ENCODE measurements at places on chromosomes 6 and 20.

- no peak for DNase-seq
Observed at GRCh38 chr6:34657037-34657306, 39.6 kb downstream of the ILRUN start.

- DNase-seq = no peak
Observed at GRCh38 chr6:166770216-166771116, 143.4 kb upstream of the RPS6KA2 start.

DNA sequence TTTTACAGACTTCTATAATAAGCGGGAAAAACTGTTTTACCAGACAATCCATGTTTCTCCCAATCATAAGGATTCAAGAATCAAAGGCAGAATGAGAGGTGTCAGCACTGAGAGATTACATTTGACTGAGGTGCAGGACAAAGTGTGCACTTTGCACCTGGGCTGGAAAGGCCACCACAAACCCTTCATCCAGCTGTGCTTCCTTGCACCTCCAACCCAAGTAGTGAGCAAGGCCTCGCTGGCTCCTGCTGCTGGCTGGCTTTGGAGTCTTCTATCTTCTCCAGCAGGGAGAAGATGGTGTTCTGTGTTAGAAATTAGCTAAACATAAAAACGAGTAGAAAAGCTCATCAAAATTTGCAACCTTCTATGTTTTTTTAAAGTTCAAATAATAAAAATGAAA lies 77.7 kb downstream of the CHD6 start:
- DNase-seq = no peak

DNA sequence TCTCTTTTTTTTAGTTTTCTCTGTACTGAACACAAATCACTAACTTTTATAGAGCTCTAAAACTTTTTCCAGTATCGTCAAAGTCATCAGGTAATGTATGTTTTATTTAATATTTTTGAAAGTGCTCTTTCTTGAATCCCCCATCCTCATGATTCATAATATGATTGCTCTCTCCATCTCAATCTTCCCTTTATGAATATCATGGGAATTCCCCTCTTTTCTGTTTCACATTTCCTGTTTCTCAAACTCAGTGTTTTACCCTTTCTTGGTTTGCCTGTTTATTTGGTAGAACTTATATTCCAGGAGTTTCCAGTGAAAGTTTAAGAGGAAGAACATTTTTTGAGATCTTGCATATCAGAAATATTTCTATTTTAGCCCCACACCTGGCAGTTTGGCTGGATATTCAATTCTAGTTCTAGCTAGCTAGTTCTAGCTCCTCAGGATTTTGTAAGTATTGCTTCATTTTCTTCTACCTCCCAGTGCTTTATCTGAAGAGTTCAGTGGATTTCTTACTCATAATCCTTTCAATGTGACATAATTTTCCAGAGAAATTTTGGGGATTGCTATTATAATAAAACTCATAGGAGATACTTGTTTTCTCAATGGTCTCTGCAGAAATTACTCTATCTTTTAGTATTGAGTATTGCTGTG lies 6.1 kb upstream of the C6orf58 start:
- DNase-seq = no peak

GRCh38 chr6:45478240-45478639 lies 100.5 kb upstream of the SUPT3H start:
- DNase-seq = no peak

GRCh38 chr6:131519670-131520436 lies 53.2 kb upstream of the ARG1 start:
- DNase-seq = no peak

- no peak for DNase-seq
Observed at GRCh38 chr20:60527656-60528055, 569.4 kb downstream of the CDH26 start.

GRCh38 chr6:111849298-111849697 lies 24.0 kb downstream of the FYN start:
- no peak for DNase-seq

DNA sequence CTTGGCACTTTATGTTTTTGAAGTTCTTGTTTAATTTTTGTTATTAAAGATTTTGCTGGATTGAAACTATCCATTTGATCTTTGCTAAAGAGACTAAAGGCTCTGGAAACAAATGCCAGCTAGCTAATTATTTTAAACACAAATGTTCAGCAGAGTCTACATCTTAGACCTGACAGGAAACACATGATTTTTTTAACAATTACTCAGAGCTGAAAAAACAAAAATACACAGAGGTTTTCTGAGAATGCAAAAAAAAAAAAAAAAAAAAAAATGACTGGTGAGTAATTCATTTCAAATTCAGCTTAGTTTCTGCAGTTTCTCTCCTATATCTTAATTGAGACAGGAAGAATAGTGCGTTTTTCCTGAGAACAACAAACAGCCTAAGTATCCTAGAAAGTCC lies 448.0 kb downstream of the TENT5A start:
- no peak for DNase-seq

DNA sequence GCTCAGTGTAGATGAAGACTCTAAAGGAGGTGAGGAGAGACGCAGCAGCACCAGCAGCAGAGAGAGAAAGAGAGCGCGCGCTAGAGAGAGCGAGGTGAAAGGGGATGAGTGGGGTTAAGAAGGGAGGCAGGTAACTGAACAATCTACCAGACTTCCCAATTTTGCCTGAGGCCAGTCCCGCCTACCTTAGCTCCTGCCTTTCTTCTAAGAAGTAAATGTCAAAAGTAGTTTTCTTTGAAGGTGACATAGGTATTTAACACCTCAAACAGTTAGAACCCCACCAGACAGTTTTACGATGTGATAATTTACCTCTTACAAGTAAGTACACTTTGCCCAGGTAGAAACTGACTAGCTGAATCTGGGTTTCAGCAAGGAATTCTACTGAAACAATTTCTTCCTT lies 132.0 kb upstream of the EEF1E1 start:
- no peak for DNase-seq

DNA sequence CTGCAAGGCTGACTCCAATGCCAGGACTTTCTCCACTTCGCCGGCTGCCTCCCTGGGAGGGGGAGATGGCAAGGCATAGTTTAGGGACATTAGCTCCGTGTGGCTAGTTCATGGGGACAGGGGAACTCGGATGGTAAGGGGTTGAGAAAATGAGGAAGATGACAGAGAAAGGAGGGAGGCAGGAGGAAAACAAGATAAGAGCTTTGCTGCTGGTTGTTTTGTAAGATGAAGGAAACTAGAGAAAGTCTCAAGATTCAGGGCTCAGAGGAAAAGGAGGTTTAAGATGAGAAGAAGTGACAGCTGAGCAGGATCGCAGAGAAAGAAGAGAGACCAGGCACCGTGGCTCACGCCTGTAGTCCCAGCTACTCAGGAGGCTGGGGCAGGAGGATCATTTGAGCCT lies 180.9 kb upstream of the RREB1 start:
- DNase-seq = no peak

- DNase-seq = no peak
Observed at GRCh38 chr6:133613211-133613610, 275.7 kb upstream of the TCF21 start.

DNA sequence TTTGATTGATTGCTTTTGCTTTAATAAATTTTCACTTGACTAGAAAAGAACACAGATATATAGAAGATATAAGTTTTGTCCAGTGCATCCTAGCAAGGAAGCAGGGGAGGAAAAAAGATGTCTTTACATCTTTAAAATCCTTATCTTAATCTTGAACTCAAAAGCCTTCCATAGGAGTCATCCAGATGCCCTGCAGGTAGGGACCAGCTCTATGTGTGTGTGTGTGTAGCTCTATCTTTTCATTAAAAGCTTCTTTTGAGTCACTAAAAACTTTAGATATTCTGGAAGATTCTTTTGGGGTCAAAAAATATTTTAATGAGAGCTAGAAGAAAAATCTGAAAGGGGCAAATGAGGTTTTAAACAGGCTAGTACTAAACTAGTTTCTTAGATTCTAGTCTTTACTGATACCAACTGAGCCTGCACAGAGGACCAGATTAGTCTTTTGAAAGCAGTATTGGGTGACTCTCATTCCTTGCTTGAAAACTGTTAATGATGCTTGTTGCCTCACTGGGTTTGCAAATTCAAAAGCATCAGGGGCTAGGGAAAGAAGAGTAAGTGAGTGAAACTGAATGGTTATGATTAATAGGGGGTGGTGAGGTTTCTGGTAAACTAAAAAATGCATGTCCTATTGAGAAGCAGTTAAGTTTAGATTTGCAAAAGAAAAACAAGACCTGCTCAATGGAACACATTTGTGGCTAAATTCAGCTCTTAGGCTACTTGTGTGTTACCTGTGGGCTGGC lies 40.6 kb upstream of the JAG1 start:
- no peak for DNase-seq

DNA sequence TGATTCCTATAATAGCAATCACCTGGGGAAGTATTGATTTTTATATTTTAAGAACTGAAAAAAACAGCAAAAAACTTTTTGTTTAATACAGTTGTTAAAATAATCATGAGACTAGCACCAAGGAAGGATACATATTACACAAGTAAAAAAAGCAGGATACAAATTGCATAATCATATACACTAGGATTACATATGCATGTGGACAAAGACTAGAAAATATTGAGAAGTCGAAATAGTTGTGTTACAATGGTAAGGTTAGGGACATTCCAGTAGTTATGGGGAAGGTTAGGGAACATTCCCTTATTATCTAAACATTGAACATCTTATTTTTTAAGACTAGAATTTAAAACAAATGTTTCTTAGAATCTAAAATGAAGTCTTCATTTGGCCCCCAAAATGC lies 9.5 kb downstream of the NUS1 start:
- DNase-seq = no peak

- no peak for DNase-seq
Observed at GRCh38 chr20:23132293-23132929, 46.3 kb upstream of the CD93 start.

DNA sequence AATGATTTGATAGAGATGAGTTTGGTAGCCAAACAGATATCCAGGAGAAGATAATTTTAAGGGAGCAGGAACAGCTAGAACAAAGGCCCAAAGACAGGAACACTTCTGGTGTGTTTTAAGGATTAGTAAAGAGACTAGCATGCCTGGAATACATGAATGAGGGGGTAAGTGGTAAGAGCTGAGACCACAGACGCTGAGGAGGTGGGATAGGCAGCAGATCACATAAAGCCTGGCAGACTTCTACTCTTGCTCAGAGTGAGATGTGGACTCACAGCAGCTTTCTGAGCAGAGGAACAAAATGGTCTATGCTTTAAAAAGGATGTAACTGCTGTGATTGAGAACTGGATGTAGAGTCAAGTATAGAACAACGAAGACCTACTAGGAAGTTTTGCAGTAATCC lies 100.1 kb downstream of the EPHA7 start:
- DNase-seq = no peak

DNA sequence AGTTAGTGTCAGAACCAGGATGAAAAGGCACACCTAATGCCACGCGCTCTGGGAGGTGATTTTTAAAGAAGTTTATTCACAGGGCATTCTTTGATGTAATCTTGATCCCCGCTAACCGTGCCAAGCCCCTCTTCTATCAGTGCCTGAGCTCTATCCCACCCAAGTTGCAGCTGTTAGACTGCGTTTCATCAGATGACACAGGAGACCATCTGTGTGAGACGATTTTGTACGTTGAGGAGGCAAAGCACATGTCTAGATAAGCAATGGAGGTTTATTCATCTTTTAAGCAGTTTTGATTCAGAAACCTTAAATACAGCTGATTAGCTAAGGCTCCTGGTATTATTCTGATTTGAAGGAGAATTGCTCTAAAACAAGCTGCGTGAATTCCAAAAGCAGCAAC lies 18.6 kb downstream of the RNASET2 start:
- no peak for DNase-seq

DNA sequence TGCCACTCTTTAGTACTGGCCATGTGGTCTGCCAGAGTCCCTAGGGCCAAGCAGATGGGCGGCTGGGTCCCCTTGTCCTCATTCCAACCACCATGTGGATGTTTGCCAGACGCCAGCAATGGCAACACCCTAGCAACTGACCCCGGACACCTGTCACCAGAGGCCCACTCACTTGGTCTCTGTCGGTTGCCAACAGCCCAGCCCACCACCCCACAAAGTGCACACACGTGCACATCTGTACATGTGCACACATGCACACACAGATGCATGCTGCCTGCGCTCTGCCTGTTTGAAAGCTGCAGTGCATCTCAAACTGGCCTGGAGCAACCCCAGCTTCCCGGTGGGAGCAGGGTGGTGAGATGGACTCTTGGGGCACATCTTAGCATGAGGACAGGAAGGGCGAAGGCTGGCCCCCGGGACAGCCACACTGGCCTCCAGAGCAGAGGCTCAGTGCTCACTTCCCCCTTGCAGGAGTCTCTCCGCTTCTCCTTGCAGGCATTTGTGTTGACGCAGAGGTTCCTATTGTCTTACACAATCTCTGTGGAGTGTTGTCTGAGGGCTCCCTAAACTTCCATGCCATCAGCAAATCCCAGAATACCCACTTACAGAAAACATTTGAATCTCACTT lies 54.0 kb downstream of the PSMG4 start:
- no peak for DNase-seq

DNA sequence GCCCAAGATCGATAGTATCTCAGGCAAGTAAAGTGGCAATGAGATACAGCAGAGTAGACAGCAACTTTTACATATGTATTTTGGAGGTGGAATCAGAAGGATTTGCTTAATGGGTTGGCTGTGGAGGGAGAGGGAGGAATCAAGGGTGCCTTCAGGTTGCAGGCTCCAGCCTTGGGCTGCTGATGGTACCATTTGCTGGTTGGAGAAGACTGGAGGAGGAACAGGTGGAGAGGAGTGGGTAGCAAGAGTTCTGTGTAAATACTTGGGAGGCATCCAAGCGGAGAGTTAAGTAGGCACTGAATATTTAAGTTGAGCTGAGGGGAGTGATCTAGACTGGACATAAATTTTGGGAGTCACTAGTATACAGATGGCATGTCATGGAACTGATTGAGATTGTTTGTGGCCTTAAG lies 5.2 kb downstream of the BICRAL start:
- peak; percentile 55 for DNase-seq

DNA sequence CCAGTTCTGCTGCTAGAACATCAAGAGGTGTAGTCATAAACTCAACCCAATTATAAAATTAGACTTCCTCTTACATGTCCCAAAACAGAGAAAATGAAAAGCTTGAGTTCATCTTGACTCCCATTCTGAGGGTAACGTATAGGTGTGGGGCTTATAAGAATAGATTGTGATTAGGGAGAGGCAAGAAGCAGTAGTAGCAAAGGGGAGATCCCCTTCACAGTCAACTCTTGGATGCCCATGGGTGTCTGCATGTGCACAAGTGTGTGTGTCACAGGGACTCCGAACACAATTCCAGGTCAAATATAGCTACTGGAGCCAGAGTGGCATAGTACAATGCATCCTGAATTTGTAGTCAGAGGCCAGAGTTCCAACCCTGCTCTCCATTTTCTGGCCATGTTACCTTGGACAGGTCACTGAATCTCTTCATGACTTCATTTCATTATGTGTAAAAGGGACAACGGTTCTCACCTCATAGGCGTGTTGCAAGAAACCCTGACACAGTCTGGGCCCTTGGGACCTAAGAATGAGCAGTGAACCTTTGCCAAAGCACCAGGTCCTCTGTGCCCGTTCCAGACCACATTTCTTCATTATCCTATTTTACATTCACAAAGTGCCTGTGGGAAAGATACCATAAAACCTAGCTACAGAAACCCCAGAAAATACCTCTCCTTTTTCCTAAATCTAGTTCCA lies 11.8 kb downstream of the GSTA4 start:
- no peak for DNase-seq

- DNase-seq = no peak
Observed at GRCh38 chr20:10568032-10568431, 105.8 kb downstream of the JAG1 start.

All from NCI-H2029 treated with DMSO at 0.1 percent for 48 hours (cell line).